SIG-M5 (cell line): ENCODE measurements at places on chromosomes 4 and X.

DNA sequence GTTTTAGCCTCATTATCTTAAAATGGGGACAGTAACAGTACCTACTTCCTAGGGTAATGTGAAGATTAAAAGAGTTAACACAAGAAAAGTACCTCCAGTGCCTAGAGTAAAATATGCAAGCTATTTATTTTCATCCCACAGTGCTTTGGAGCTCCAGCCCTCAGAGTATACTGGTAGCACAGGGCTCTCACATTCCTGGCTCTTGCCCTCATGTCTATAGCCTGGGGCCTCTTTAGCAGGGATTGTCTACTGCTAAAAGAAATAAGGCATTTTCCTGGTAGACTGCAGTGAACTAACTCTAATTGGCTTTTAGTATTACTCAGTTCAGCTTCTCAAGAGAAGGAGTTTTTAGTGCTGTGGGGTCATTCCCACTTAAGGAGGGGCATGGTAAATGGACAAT is 60.8 kb downstream of the RRAGB start:
- no peak for DNase-seq

DNA sequence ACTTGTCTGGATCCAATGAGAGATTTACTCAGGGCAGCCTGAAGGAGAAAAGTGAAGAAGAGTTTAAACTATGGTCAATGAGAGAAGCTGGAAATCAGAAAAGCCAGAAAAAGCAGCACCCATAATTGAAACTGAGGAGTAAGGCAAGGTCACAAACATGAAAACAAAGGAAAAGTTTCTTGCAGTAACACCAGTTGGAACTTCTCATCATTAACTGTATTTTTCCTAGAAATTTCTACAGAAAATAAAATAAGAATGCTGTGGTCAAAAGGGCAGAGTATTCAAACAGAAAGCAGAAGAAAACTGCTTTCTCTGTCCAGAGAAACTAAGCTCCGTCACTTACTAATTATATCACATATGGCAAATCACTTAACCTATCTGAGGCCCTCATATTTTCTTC is 102.2 kb downstream of the OR13H1 start:
- DNase-seq: no peak

GRCh38 chr4:81874661-81875515 is 403.2 kb upstream of the RASGEF1B start:
- DNase-seq: no peak

GRCh38 chr4:87938746-87939145 is 36.8 kb upstream of the SPP1 start:
- no peak for DNase-seq

DNA sequence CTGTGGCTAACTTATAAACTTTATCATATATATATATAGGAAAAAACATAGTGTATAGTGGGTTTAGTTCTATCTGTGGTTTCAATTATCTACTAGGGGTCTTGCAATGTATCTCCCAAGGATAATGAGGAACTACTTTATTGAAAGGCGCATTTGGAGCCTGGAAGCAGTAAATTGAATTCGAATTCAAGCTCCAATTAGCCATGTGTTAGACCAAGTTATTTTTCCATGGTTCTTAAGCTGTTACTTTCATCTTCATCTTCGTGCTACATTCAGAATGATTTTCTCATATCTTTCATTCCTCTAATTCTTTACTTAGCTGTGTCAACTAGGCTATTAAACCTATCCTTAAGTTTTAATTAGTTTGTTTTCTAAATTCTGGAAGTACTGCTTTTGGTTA is 27.2 kb upstream of the MANBA start:
- DNase-seq: no peak

- no peak for DNase-seq
Observed at GRCh38 chr4:25096251-25096980, 63.8 kb downstream of the SEPSECS start.

DNA sequence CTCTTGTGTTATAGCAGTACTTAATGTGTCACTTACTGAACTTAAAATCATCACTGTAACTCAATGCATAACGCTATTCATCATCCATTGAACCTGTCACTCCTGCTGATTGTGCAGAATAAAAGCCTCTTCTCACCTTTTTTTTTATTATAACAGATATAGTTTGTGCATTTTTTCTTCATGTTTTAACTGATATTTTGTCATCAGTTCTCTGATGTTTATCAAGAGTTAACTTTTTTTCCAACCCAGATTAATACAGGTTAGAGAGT is 100.4 kb downstream of the SLIT2 start:
- no peak for DNase-seq

GRCh38 chrX:103556963-103557612 is 28.2 kb upstream of the TCEAL4 start:
- no peak for DNase-seq

GRCh38 chr4:77176640-77177039 is 19.6 kb downstream of the CCNG2 start:
- DNase-seq: no peak

GRCh38 chr4:102732678-102733077 is 28.1 kb downstream of the MANBA start:
- no peak for DNase-seq

GRCh38 chr4:88208156-88208555 is 49.7 kb upstream of the ABCG2 start:
- no peak for DNase-seq

GRCh38 chrX:9327086-9327746 is 137.6 kb upstream of the TBL1X start:
- DNase-seq: no peak

- DNase-seq: no peak
Observed at GRCh38 chrX:139875841-139876240, 57.0 kb downstream of the ATP11C start.

- DNase-seq: no peak
Observed at GRCh38 chrX:8748855-8749254, 16.9 kb upstream of the ANOS1 start.

DNA sequence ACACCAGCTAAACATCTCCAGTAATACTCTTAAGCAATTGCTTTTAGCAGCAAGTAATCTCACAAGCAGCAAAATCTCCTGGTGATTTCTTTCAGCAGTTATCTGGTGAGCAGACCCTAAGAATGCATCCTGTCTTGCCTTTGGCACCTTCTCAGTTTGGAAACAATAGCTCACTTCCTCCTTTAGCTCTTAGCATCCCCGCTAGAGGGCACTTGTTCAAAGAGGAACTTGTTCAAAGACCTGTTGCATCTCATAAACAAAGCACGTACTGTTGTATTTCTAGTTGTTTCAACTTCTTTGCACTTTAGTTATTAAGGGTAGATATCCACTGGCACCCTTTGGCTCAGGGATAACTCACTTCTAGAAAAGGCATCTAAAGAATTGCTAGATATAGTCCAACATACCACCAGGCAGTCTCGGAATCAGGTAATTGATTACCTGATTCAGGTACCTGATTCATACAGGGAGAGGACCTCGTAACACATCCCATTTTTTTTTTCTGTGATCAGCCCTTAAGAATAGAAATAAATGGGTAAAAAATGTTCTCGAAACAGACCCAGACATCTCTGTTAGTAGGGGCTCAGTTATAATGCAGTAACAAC is 81.9 kb upstream of the QRFPR start:
- DNase-seq: no peak
